Ecto neural progenitor cell (in vitro differentiated cells): ENCODE measurements at places on chromosomes 3 and 15.
A peak's percentile ranks its signal among the peaks of the same experiment; 100 is the strongest.

DNA sequence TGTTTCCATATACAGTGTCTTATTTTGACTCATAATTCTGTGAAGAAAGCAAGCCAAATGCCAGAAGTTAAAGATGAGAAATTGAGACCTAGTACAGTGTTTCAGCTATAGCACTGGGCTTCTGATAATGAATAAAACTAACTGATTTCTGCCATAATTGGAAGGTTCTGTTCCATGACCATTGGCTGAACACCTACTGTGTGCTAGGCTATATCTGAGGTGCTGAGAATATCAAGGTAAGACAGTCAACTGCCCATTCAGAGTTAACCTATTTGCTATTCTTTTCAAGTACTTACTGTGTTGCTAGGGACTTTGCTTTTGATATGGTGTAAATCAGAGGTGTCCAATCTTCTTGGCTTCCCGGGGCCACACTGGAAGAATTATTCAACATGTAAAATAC lies 73.4 kb downstream of the LHFPL4 start:
- no peak for DNase-seq

- no peak for DNase-seq
Observed at GRCh38 chr15:75215107-75216004, 13.7 kb downstream of the C15orf39 start.

DNA sequence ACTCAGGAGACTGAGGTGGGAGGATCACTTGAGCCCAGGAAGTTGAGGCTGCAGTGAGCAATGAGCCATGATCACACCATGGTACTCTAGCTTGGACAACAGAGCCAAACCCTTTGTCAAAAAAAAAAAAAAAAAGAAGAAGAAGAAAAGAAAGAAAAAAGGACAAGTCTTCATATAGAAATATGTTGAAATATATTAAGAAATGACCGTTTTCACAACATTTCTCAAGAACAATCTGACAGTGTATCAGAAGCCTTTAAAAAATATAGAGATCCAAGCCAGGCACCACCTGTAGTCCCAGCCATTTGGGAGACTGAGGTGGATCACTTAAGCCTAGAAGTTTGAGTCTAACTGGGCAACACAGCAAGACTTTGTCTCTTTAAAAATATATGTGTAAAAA lies 29.5 kb upstream of the SEMA4B start:
- DNase-seq = no peak

GRCh38 chr15:99180086-99180963 lies 69.1 kb downstream of the TTC23 start:
- DNase-seq = no peak

DNA sequence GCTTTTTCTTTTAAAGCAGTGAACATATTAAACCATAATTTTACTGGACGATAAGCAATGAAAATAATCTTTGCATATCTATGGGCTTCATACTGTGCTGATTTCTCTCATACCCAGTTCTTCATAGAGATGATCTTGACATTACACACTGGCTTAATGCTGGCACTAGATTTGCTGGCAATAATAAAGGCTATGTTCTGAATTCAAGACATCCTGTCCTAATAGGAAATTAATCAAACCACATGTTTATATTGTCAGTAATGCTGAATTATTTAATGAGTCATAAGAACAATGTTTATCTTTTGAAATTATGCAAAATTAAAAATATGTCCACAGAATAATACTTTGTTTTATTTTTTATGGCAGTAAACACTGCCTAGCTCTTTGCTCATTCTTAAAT lies 643.2 kb downstream of the OTOL1 start:
- no peak for DNase-seq

DNA sequence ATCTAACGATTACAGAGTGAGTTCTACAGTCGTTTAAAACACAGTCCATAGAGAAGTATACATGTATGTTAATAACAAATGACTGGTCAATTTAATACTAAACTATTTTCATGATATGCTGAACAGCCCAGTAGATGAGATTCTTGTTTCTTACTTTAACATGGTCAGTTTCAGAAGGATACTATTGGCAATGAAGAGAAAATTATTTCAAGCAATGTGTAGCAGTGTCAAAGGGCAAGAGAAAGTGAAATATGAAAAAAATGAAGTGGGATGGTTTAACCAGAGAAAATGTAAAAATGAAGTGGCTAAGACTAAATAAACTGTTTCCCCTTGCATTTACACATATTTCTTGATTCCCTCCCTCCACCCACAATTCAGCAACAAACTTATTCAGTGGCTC lies 192.1 kb upstream of the TTC14 start:
- DNase-seq = no peak

GRCh38 chr3:66342717-66343356 lies 122.0 kb downstream of the SLC25A26 start:
- no peak for DNase-seq

GRCh38 chr3:16148213-16148612 lies 26.3 kb upstream of the GALNT15 start:
- no peak for DNase-seq

GRCh38 chr15:74053517-74053916 lies 28.8 kb downstream of the GOLGA6A start:
- DNase-seq = peak; percentile 45

DNA sequence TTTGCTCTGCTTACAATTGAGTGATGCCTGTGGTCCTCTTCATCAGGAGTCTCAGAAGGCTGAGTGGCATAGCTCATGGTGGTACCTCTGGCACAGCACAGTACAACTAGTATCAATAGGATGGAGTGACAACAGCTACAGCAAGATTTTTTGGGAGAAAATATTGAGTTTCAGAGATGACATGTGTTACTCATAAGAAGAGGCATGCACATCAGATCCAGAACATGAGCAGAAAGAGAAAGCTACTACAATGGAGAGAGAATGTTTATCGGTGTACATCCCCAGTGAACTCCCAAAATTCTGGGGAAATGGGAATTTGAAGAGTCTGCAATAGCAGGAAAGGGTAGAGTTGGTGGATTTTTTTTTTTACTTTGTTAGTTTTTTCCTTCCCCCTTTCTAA lies 130.5 kb upstream of the MB21D2 start:
- no peak for DNase-seq
